ENCODE measurements at places on chromosomes 16 and 17.

GRCh38 chr17:6573982-6574686 is 17.8 kb upstream of the PITPNM3 start:
- DNase-seq: no peak

DNA sequence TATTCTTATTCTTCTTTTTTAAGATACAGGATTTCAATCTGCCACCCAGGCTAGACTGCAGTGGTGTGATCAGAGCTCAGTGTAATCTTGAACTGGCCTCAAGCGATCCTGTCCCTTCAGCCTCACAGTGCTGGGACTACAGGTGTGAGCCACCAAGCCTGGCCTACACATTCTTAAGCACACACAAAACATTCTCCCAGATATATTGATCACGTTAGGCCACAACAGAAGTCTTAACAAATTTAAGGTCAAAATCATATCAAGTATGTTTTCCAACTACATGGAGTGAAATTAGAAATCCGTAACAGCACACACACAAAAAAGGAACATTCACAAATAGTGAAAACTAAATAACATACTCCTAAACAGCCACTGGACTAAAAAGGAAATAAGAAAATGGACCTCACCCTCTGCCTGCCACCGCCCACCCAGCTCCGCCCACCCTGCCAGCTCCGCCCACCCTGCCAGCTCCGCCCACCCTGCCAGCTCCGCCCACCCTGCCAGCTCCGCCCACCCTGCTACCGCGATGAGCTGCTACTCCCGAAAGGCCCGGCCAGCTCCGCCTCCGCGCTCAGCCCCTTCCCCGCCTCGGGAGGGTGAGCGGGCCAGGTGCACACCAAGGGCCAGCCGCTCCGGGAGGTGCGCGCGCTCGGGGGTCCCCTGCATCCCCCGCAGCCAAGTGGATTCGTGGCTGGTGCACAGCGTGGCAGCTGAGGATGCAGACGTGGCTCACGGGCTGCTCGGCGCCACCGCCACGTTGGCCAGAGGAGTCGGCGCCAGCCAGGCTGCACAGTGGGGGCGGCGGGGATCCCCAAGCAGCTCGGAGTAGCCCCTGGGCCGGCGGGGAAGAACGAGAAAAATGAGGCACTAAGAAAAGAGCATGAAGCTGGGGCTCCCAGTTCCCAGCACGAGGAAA is 41.2 kb downstream of the C16orf87 start:
- DNase-seq: peak; percentile 69

- no peak for DNase-seq
Observed at GRCh38 chr16:25250467-25250866, 7.2 kb downstream of the ZKSCAN2 start.

- no peak for DNase-seq
Observed at GRCh38 chr17:75498726-75499213, 16.6 kb downstream of the CASKIN2 start.

- no peak for DNase-seq
Observed at GRCh38 chr17:42521666-42522262, 14.3 kb upstream of the NAGLU start.

- no peak for DNase-seq
Observed at GRCh38 chr16:49016461-49016860, 265.2 kb downstream of the CBLN1 start.

DNA sequence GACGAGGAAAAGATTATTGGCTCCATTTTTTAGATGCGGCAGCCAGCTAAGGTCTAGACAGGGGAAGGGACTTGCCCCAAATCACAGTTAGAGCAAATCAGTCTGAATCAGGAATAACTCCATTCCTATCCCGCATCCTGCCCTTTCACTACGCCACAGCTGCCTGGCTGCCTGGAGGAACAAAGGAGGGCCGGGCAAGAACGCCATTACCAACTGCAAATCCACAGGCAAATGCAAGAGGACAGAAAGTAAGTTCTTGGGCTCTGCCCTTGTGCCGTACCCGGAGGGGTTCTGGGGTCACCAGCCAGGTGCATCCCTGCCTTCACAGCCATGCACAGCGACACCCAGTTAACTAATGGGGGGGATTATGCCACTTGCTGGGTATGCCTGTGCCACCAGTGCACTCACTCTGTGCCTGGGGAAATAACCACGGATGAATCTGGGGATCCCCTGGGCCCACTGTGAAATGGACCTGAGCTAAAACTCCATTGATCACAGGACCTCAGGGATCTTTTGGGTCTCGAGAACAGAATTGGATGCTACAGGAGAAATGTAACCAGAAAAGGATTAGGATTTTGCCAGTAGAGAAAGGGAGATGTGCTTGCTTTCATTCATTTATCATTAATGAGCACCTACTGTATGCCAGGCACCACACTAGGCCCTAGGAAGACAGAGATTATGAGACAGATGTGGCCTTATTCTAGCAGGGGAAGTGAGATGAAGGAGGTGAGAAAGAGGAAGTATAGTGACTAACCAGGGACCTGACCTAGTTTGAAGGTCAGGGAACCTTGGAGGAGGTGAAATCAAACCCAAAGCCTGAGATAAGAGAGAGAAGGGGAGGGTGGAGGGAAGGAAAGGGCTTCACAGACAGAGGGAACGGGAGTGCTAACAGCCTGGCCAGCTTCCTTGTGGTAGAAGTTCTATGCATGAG is 17.7 kb downstream of the BCL7C start:
- peak; percentile 57 for DNase-seq

DNA sequence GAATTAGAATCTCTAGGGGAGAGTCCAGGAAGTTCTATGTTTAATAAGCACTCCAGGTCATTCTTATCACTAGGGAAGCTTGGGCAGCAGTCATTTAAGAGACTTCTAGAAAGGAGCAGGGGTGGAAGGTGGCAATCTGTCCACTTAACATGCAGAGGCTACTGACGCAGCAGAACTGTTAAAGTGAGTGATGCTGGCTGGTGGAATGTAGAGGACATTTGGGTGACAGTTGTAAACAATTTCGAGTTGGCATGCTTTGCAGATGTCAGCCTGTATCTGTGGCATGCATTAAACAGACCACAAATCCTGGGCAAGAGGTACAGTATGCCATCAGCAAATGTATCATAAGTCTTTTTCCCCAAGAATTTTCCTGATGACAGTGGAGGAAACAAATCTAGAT is 40.5 kb upstream of the HS3ST3A1 start:
- no peak for DNase-seq

GRCh38 chr16:12126091-12126806 is 149.7 kb downstream of the SNX29 start:
- no peak for DNase-seq

DNA sequence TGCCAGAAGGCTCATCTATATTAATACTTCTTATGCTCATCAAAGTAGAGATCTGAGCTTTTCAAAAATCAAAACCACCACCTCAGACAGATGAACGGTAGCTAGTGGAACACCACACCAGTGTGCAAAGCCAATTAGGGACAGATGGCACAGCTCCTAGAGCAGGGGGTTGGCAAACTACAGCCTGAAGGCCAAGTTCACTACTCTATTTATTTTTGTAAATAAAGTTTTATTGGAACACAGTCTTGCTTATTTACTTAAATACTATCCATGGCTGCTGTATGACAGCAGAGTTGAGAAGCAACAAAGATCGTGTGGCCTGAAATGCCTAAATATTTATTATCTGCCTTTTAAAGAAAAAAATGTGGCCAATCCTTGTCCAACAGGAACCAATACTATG is 56.8 kb downstream of the AMFR start:
- DNase-seq: no peak

DNA sequence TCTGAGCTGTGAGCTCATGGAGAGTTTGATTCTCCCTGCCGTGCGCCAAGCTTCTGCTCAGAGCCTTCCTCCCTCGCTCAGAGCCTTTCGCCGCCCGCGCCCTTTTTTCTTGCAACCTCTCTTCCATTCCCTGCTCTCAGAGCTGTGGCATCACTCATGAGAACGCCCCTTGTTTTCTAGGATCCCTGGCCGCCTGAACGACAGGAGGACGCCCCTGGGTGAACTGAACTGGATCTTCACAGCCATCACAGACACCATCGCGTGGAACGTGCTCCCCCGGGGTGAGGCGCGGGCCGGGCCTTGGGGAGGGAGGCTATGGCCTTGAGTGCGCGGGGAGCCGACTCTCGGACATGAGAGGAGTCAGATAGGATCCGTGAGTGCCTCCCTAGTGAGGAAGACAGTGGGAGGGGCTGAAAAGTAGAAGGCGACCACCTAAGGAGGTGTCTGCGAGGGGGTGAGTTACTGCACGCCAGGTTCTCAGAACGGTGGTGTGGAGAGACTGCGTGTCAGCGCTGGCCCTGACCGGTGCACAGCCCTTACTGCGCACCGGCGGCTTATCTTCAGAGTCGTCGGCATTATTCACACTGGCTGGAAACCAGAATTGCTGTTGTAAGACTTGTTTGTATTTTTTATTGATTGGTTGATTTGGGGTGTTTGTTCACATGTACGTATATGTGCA is 169.5 kb upstream of the CHMP6 start:
- DNase-seq: no peak

DNA sequence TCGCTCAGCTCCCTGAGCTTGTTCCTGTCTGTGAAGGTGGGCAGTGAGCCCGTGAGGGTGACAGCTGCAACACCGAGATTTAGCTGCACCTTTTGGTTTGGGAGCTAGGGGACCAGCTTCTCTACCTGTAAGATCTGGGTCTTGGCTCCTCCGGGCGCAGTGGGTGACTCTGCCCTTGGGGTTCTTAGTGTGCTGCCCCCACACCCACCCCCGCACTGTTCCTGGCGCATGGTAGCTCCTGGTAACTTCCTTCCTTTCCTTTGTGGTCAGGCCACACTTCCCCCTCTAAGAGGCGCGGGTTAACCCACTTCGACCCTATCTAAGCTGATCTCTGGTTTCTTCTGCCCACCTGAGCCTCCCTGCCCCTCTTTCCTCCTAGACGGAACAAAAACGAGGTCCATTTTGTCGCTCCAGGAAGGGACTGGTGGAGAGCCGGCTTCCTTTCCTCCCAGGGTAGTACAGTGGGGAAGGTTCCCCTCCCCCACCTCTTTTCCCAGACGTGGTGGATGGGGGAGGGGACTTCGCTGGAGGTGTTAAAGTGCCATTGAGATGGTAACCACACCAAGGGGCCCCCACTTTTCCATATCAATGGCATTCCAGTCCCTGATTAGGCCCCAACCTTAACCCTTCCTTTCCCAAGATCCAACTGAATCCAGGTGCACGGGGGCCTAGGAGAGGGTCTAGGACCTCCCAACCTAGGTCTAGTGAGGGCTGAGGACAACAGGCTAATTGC is 4.6 kb upstream of the CLDN9 start:
- no peak for DNase-seq

DNA sequence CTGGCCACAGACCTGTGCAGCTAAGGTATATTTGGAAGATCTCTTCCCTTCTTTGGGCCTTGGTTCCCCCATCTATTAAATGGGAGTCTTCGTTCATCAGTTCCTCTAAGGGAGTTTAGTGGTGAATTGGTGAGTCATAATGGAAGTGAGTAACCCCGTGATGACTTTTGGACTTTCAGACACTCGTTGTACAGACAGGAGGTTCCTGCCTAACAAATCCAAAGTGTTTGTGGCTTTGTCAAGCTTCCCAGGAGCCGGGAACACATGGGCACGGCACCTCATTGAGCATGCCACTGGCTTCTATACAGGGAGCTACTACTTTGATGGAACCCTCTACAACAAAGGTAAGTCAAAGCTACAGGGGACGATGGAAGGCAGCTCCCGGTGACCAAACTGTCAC is 40.4 kb downstream of the WSCD1 start:
- no peak for DNase-seq

DNA sequence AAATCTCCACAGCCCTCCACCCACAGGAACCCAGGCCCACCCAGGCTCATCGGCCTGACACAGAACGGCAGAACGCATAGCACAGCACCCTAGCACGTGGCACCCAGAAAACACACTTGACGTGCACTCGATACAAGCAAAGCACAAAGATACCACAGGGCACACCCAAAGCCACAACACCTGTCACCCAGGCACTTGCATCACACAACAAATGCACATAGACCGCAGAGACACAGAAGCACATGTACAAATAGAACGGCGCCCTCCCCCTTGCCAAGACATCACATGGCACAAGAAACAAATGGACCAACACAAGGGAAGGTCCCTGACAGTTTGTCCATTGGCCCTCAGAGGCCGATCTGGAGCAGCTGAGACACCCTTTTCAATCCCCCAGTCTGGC is 147.7 kb upstream of the WSCD1 start:
- no peak for DNase-seq

DNA sequence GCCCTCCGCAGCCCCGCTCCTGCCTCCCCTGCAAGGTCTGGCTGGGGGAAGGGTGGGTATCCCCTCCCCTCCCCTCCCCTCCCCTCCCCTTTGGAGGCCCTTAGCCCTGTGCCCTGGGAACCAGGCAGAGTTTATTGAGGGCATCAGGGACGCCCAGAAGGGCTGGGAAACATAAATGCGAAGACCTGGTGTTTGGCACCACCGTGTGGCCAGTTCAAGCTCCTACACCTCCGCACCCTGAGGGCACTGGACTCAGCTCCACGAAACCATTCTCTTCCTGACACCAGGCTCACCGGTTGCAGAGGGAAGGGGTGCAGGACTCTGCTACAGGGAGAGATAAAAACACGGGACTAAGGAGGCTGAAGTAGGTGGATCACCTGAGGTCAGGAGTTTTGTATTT is 1.0 kb upstream of the AIPL1 start:
- DNase-seq: peak; percentile 55

- DNase-seq: no peak
Observed at GRCh38 chr17:41792845-41793783, 6.6 kb upstream of the JUP start.

- DNase-seq: no peak
Observed at GRCh38 chr17:41705271-41705991, 6.7 kb upstream of the GAST start.

GRCh38 chr17:48717367-48718226 is 4.7 kb downstream of the PRAC1 start:
- no peak for DNase-seq

DNA sequence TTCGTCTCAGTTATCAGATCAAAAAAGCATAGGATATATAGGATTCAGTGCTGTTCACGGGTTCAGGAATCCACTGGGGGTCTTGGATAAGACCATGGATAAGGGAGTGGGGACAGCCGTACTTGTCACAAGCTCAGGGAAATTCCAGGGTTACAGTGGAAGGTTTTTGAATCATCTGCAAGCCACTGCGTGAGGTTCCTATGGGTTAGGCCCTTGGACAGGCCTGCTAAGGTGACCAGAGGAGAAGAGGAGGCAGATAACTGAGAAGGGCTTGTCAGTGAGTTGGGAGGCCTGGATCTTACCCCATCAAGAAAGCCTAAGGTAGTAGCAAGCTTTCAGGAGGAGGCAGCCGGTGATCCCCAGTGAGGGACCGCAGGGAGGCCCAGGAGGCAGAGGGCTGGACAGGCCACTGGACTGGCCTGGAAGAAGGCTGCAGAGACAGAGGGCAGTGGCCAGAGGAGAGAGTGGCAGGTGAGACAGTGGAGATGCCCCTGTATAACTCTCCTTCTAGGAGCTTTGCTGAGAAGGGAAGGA is 27.3 kb downstream of the NGFR start:
- DNase-seq: no peak

DNA sequence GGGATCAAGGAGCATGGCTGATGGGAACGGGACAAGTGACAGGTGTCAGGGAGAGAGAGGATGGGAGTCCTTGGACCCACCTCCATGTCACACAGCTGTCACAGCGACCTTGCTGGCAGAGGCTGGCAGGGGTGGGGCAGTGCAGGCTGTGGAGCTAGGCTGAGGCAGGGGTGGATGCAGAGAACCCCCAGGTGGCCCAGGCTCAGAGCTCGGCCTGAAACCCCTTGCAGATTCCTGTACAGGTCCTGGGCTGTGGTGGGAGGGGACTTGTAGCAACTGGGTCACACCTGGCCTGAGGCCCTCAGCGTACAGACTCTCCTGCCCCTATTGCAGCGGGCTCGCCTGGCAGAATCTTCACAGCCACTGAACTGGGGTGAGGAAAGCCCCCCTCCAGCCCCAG is 174.1 kb downstream of the NTN1 start:
- no peak for DNase-seq

- no peak for DNase-seq
Observed at GRCh38 chr17:2700030-2700490, 11.5 kb downstream of the CLUH start.

- no peak for DNase-seq
Observed at GRCh38 chr17:65593092-65593854, 31.8 kb upstream of the AXIN2 start.

Data from T-cell (primary cell).